ENCODE measurements at places on chromosomes 16 and 17.

- DNase-seq = no peak
Observed at GRCh38 chr16:52592778-52593177, 45.8 kb upstream of the TOX3 start.

GRCh38 chr16:77591347-77591746, 131.0 kb upstream of the NUDT7 start:
- DNase-seq = no peak

DNA sequence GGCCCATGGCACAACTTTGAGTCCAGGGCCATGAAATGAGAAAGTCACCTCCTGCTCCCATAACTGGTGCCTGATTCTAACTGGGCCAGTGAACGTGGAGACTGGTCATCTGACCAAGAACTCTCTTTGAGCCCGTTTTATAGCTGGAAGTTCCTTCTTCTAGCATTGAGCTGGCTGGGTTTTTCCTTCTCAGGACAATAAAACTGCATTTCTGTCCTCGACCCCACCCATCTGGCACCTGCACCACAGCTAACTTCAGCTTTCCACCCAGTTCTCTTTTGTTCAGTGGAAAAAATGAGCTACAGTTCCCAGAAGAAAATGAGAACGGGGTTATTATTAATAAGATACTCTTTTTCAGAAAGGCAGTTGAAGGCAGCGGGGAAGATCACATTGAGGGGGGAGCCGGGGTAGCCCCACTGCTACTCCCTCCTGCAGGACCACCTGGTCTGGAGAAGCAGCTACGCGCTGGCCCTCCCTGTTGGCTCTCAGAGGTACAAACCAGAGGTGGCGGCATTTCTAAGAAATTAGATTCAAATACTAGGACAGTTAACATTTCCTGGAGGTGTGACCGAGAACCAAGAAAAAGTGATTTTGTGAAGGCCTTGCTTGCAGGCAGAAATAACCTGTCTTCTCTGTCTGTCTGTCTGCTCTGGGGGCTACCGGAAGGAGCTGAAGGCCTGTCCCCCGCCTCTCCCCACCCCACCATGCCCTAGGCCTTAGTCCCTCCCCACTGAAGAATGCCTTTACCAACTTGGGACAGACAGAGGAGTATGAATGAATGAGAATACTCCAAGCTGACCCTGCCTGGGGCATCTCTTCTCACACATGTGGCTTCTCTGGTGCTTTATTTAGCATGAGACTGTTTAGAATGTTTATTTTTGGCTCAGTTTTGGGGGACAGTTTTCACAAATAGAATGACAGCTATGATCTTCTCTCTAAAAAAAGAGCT, 123.9 kb downstream of the XYLT1 start:
- no peak for DNase-seq

- no peak for DNase-seq
Observed at GRCh38 chr17:32943206-32943605, 15.3 kb downstream of the TMEM98 start.

GRCh38 chr17:55417411-55418268, 4.0 kb downstream of the MMD start:
- DNase-seq = no peak

DNA sequence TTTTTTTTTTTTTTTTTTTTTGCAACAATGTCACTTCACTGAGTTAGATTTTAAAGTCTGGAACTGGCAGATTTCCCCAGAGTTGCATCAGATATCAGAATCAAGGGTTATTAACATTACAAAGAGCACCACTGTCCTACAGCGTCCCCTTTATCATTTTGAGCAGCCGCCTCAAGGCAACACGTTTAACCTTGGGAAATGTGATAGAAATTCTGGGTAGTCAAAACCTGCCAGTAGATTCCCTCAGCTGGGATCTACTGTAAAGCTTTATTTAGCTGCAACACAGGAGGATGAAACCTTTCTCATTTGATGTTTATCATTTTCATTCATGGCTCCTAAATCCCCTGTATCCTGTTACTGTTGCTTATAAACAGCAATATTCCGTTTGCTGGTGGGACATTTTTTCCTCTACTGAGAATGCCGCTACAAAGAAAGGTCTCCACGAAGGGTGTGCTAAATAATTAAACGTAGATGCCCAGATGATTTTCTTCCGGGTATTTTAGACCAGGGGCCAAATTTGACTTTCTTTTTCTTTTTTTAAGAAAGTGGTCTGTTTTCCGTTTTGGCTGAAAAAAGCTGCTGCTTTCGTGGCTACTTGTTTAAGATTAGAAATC, 436.1 kb upstream of the GOT2 start:
- DNase-seq = no peak

DNA sequence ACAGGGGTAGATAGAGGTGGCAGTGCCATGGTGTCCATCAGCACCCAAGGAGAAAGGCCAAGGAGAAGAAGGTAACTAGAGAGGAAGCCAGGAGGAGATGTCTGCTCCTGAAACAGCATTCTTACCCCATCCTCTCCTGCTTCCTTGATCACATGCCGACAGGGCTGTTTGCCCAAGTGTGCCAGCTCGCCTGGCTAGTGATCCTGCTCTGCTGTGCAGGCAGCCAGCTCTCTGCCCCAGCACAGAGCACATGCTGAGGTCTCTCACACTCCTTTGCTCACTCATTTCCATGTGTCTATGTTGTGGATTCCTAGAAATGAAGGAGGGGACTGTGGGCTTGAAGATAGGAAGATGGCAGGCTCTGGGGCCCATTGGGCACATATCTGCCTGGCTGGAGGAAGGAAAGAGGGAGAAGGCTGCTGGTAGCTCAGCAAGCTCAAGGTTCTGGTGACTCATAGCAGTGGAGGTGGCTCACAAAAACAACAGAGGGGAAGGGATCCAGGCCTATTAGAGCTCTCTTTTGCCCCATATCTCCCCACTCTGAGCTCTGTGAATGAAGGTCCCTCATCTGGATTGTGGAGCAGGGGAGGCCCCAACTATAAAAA, 54.3 kb downstream of the NEUROD2 start:
- DNase-seq = no peak

GRCh38 chr16:14310519-14310991, 239.4 kb downstream of the MRTFB start:
- DNase-seq = no peak

DNA sequence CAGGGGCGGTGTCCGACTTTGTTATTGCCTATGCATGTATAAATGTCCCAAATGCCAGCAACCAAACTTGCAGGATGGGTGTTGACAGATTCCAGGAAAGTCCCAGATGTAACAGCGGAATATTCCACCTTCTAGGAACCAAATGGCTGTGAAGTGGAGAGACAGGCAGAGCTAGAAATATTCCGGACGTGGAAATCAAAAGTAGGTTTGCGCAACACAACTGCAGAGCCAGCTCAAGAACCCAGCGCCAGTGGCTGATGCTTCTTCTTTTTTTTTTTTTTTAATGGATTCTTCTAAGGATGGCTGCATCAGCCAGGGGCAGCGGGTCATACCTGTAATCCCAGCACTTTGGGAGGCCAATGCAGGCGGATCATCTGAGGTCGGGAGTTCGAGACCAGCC, 601.7 kb downstream of the MAF start:
- no peak for DNase-seq

DNA sequence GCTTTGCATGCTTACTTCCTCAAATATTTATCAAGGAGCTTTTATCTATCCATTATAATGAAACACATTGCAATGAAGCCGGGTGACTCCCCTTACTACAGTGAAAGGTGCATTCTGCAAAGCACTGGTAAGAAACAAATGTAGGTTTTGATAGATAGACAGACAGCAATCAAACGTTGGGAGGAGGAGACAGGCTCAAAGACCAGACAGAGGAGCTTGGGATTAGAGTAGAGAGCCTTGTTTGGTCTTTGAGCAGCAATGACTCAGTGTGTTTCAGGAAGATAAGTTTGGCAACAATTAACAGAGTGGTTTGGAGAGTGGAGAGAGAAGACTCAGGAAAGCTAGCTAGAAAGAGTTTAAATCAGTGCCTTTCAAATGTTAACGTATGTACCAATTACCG, 68.8 kb downstream of the ZNF18 start:
- DNase-seq = no peak

GRCh38 chr16:55943267-55943666, 68.1 kb upstream of the CES5A start:
- no peak for DNase-seq

DNA sequence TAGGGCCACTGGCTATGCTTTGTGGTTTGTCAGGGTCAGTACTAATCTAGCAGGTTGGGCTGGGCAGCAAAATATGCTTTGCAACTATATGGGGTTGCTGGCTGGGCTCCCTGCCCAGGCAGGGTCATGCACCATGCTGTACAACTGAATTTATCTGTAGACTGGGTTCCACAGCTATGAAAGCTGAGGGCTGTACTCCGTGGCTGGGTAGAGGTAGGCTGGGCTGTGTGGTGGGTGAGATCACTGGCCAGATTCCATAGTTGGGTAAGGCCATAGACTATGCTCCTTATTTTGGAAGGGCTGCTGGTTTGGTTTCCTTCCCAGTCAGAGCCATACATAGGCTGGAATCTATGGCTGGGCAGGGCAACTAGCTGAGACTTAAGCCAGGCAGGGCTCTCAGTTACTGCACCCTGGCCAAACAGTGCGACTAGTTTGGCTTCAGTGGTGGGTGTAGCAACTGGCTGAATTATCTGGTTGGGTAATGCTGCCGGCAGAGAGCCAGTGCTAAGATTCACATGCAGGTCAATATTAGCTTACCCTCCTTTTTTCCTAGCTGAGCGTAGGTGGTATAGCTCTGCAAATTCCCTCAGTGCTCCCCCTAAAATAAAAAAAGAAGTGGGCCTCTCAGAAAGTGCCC, 769.1 kb upstream of the CDH8 start:
- peak; percentile 91 for DNase-seq

- DNase-seq = no peak
Observed at GRCh38 chr16:46932802-46933201, 40.7 kb downstream of the DNAJA2 start.

DNA sequence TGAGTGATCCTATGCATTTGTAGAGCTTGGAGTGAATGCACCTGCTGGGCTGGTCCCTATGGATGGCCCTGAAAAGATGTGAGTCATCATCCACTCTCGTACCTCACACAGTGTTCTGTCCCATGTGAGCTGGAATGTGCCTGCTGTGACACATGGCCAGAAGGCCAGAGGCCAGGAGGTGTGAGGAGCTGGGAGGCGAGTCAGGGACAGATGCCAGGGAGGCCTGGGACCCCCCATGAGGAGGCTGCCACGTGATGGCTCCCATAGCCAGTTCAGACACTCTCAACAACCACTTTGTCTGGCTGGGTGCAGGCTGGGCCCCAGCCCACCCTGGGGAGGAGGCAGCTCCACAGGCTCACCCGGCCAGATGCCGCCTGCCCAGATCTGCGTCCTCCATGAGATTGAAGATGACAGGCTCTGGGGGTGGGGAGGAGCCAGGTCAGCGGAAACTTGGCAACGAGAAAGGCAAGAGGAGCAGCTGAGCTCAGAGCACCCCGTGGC, 168.8 kb downstream of the C16orf78 start:
- no peak for DNase-seq

DNA sequence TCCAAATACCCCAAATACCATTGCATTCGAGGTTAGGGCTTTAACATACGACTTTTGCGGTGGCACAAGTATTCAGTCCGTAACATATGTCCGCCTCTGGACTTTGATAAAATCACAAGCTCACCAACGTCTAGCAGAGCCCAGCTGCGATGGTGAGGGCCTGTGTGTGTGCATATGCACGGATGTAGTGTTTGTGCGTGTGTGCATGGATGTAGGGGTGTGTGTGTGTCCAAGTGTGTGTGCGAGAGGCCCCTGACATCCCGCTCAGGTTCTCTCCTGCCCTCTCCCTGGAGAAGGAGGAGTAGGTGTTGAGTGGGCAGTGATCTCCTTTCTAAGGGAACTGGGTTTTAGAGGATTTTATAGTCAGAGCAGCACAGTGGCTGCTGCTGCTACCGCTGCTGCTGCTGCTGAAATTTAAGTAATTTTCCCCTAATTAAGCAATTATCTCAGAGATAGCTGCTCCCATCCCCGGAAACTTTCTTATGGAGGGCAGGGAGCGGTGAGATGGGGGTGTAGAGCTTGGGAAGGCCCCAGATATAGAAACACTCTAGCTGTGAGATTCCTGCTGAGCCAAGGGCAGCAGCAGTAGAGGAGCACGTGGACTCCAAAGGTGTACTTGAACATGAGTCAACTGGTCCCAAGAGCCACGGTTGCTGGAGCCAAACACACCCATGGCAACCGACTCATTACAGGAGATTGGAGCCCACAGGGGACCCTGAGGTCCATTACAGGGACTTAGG, 121.7 kb upstream of the SDK2 start:
- DNase-seq = no peak

GRCh38 chr17:4148611-4149308, 5.8 kb downstream of the CYB5D2 start:
- no peak for DNase-seq

DNA sequence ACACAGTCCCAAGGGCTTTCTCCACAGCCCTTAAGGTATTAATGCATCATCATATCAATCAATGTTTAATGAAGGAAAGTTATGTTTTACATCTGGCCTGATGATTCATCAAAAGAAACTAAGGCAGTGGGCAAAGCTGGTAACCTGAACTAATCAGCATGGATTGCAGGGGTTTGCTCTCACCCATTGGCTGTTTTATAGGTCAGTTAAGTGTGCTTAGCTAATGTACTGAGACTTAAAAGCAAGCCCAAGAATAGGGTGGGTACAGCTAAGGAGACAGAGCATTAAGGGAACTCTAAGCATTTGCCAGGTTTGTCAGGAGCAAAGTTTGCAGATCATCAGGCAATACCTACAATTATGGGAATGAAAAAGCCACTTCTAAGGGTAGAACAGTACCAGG, 1247.6 kb downstream of the CDH8 start:
- no peak for DNase-seq

DNA sequence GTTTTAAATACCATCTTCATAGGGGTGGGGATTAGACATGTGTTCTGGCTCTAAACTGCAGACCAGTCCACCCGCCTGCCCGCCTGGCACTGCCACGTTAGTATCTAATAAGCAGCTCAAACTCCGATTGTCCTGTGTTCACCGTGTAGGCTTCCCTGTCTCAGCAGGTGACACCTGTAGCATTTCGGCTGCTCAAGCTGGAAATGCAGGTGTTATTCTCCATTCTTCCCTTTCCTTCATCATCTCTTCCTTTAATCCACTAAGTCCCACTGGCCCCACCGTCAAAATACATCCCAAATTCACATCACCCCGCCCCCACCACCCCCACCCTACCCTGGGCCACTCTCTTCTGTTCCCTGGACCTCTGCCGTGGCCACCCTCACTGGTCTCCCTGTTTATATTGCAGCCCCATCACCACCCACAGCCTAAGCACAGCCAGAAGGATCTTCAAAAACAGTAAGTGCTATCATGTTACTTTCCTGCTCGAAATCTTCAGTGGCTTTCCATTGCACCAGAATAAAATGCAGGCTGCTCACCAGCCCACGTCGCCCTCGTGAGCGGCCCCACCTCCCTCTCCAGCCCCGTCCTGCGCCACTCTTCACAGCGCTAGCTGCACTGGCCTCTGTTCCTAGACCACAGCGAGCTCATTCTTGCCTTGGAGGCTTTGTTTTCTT, 65.1 kb downstream of the RTN4RL1 start:
- no peak for DNase-seq

DNA sequence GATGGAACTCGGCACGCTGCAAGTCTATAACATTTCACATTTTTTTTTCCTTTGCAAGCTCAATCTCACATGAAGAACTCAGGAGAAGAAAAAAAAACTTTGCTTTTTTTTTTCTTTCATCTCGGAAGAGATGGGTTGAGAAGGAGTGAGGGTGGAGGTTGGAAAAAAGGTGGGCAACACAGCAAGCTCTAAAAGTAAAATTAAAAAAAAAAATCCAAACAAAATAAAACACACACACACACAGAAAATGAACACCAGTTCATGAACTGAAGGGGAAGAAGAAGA, 2.5 kb downstream of the MAF start:
- no peak for DNase-seq

GRCh38 chr16:84331998-84332780, 36.1 kb upstream of the ATP2C2 start:
- no peak for DNase-seq

Measured in left lobe of liver (tissue), 2 donors.